ENCODE measurements at places on chromosomes 5 and 9.

DNA sequence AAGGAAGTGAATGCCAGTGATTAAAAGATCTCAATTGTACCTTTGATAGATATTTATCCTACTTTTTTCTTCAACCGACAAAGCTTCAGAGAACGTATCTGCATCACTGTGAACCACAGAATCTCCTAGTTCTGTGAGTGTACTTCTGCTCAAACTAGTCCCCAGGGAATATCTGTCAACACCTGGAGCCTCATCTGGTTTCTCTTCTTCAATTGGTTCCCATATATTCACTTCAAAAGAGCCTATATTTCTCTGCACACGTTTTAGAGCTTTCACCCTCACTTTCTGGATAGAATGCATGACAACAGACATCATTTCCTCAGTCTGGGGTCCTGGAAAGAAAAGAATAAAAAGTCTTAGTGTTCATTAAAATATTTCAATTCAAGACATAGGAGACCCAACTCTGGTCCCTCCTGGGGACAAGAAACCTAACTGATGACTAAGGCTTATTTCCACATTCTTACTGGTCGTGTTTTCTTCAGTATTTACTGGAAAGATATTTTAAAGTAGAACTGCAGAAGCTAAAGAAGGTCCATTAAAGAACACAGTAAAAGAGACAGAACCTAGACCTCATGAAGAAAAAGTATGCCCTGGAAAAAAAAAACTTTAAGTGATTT, 64.3 kb downstream of the CPLANE1 start:
- no peak for DNase-seq

DNA sequence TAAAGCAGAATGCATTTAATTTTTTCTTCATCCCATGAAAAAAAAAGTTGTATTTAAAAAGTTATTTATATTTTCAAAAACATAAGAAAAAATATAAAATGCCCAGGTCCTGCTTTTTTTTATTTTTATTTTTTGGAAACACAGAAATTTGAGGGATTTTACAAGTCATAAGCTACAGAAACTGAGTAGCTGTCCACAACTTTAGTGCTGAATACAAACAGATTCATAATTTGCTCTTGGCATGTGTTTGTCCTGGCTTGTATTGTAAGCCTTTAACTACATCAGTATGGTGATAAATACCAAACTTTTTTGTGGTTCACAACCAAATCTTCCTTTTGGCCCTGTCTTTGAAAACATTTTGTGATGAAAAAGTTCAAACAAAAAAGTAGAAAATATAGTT, 7.5 kb upstream of the PLCXD3 start:
- DNase-seq: no peak

DNA sequence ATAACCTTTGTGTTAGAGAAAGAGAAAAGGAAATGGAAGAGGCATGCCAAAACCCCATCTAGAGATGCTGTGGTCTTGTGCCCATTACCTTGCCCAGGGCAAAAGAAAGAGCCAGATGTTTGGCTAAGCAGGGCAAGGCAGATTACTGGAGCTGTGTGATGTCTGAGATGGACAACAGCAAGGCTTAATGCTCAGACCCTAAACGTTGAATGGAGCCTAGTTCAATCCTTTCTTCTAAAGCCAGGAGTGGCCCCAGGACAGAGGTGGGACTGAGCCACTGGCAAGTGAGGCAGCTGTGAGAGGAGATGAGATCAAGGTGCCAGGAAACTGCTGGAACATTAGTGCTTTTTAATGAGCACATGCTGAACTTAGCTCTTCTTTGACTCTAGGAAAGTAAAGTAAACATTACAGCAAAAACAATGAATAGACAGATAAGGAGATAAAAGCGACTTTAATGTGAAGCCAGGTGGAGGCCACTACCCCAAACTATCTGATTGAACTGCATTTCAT, 143.0 kb upstream of the EGFLAM start:
- DNase-seq: no peak

DNA sequence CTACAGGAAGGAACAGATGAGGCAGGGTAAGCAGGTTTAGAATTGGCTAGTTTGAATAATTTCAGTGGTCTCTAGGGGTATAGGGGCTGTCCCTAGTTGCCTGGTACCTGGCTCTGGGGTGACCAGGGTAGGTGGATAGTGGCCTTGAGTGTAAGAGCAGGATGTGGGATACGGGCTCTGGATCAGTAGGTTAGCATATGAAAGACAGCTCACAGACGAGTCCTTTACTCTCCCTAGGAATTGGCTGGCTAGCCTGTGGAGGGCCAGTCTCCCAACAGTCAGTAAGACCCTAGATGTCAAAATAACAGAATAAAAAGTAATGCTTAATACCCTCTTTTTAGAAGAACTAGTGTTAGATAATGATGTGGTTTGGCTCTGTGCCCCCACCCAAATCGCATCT, 16.6 kb upstream of the C9orf152 start:
- no peak for DNase-seq

DNA sequence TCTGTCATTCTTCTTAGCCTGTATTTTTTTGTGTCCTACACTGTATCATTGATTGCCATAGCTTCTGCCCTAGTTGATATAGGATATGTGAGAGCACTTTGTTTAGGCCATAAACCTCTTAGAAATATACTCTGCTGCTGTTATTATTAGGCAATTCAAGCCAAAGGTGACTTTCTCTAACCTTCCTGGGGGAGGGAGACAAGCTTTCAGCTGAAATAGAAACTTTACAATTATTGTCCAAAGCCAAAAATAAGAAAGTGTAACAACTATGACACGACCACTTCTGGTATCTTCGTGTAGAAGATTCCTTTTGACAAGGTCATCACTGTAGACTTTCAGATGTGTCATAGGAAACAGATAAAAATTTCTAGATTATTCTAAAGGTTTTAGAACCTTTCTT, 12.2 kb upstream of the CSNK1A1 start:
- no peak for DNase-seq

GRCh38 chr9:87703636-87704276, 22.2 kb upstream of the CTSL start:
- no peak for DNase-seq

DNA sequence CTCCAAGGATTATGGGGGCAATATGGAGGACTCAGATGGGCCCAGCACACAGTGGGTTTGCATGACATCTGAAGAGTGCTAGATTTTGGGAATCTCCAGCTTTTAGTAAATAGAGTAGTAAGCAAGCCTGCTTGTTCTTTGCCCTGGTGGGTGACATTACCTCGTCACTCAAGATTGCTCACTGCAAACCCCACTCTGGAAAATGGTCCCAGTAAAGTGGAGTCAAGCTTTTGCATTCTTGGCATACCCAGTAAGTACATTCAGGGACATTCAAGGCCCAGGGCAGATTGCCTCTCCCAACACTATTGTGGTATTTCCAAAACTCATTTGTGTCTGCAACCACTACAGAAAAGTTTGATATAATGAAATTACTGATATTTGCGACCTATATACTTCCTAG, 118.5 kb downstream of the INVS start:
- no peak for DNase-seq

- DNase-seq: no peak
Observed at GRCh38 chr5:151632524-151632923, 41.4 kb upstream of the FAT2 start.

DNA sequence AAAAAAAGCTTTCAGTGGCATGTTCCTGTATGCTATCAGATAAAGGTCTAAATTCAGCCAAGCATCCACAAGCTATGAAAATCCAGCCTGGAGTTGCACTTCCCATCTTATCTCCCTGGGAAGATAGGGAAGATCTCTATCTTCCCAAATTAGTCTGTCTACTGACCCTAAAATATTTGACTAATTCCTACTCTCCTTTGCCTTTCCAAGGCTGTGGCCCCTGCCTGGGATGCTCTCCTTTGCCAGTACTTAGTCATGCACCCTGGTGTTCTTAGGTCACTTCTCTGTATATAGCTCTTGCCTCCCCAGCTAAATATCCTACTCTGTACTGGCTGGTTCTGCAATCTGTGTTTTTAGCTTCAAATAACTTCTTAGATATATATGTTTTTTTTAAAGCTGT, 44.0 kb upstream of the PLPP1 start:
- DNase-seq: no peak

- DNase-seq: no peak
Observed at GRCh38 chr5:129461711-129462332, 1.7 kb downstream of the ADAMTS19 start.

Measured in NCI-H1694 treated with DMSO at 0.1 percent for 48 hours (cell line).